ENCODE measurements at places on chromosomes 7 and 10. TPM values are rescaled to one million over a fixed set of nuclear protein-coding genes. Genes with fewer than 3 reads are reported as not detected.

Gene MUC3A
- polyA plus RNA-seq: 2.5 TPM

Gene CNPY1
- not detected for polyA plus RNA-seq

DNA sequence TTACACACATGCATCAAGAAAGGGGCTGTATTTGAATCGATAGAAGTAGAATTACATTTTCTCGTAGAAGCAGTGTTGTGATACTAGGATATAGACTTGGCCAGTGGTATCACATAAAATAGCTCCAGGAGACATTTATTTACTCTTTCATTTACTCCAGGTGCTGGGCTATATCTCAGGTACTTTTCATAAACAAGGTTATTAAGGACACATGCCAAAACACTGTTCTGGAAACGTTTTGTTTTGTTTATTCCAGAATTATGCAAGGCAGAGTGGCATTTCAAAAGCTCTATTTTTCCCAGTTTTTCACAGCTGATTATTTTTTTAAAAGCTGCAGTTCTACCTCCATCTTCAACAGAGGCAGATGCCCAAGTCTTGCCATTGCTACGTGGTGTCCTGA, 37.8 kb upstream of the SEC61G start:
- no peak for DNase-seq

DNA sequence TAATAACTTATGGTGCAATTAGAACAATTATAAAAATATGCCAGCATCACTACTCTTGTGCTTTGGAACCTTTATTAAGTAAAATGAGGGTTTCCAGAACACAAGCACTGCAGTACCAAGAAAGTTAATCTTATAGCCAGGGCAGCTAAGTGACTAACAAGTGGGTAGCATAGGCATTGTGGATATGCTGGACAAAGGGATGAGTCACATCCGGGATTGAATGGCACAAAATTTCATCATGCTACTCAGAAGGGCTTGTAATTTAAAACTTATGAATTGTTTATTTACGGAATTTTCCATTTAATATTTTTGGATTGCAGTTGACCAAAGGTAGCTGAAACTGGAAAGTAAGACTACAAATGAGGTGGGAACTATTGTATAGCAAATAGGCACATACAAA, 250.6 kb downstream of the C7orf25 start:
- no peak for DNase-seq

- DNase-seq: no peak
Observed at GRCh38 chr10:112973046-112973445, 23.0 kb downstream of the TCF7L2 start.

All from spinal cord (tissue), 10 donors.